Mesothelial cell of epicardium (in vitro differentiated cells): ENCODE measurements at places on chromosomes 13 and 19. TPM values are rescaled to one million over a fixed set of nuclear protein-coding genes. Genes with fewer than 3 reads are reported as not detected.
A peak's percentile ranks its signal among the peaks of the same experiment; 100 is the strongest.

NMRK2 gene
- not detected in 3 replicates for total RNA-seq

DNA sequence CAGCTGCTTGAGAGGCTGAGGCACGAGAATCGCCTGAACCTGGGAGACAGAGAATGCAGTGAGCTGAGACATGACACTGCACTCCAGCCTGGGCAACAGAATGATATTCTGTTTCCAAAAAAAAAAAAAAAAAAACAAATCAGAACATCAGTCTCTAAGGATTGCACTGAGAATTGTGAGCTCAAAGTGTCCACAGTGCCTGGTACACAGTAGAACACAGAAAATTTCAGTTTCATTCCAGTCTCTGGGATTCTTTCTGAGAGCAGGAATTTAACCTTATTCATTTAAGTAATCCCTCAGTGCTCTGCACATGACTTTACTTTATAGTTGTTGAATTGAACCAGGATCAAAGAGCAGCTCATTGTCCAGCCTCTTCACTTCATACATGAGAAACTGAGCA lies 25.9 kb upstream of the GATAD2A start:
- H3K36me3 ChIP-seq = peaks cover 2% of the 10 kb centered on the region
- no peaks in the 10 kb centered on the region for H3K27me3 ChIP-seq
- H3K27ac ChIP-seq = peak overlapping the region; percentile 89

ATP8A2 gene
- total RNA-seq = 35.8 to 39.1 TPM (median 35.9 TPM) in 3 replicates

GRCh38 chr13:41054919-41055619 lies 6.2 kb upstream of the WBP4 start:
- no peaks in the 10 kb centered on the region for H3K27me3 ChIP-seq
- DNase-seq = no peak
- no peak overlapping the region for H3K4me3 ChIP-seq
- peaks cover 4% of the 10 kb centered on the region for H3K36me3 ChIP-seq
- H3K27ac ChIP-seq = peak overlapping the region; percentile 62

DNA sequence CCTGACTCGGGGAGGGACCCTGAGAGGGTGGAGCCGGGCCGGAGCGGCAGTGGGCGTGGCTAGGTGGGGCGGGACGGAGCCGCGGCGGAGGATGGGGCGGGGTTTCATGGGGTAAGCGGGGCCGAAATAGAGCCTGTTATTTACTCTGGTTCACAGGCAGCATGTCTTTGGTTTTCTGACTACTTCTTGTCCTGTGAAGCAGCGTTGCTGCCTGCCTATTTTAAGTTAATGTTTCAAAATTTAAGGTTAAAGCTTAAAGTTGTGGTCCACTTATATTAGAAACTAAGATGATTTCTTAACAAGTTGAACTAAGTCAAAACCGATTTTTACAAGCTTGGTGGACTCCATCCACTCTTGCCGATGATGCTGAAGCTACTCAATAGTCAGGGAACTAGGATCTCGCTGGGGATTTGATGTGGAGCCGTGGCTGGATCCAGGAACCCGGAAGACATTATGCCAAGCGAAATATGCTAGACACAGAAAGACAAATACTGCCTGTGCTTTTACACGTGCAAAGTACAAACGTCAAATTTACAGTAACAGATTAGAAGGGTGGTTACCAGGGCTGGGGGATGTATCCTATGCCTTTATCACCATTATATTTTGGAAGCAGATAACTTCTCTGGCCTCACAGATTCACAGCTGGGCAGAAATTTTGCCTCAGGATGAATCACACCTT lies 433 bp upstream of the ZNF616 start:
- H3K4me3 ChIP-seq = peak overlapping the region; percentile 96
- peaks cover 31% of the 10 kb centered on the region for H3K36me3 ChIP-seq
- H3K27me3 ChIP-seq = no peaks in the 10 kb centered on the region
- peak overlapping the region; percentile 99 for H3K27ac ChIP-seq
- peaks cover 31% of the 10 kb centered on the region for H3K4me1 ChIP-seq

DPP9 gene
- total RNA-seq = 36.8 to 37.1 TPM (median 36.9 TPM) in 3 replicates

HSD17B14 gene
- 22.9 to 29.6 TPM (median 27.1 TPM) in 3 replicates for total RNA-seq
